ENCODE measurements at places on chromosomes 6 and 20.

DNA sequence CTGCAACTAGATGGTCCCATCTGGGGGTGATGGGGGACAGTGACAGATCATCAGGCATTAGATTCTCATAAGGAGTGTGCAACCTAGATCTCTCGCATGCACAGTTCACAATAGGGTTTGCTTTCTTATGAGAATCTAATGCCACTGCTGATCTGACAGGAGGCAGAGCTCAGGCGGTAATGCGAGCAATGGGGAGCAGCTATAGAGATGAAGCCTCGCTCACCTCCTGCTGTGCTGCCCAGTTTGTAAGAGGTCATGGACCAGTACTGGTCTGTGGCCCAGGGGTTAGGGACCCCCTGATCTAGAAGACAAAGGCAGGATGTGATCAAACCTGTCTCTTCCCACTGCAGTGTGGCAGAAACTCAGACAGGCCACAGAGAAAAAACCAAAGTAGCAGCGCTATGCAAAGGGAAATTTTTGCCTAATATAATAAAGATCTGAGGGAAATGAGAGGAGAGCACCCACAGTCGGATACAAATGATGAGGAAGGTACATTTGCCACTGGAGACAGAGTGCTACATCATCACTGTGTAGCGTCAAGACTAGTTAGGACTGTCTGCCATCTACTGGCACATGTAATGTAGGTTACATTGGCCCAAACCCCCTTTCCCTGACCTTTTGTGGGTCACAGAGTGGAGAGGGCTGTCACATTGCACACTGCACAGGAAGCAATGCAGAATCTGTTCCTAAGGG lies 4.1 kb upstream of the LY86 start:
- no peak for DNase-seq

GRCh38 chr6:2998998-2999617 lies 586 bp upstream of the NQO2 start:
- DNase-seq = no peak

GRCh38 chr6:7051780-7052442 lies 55.9 kb upstream of the RREB1 start:
- peak; percentile 80 for DNase-seq

DNA sequence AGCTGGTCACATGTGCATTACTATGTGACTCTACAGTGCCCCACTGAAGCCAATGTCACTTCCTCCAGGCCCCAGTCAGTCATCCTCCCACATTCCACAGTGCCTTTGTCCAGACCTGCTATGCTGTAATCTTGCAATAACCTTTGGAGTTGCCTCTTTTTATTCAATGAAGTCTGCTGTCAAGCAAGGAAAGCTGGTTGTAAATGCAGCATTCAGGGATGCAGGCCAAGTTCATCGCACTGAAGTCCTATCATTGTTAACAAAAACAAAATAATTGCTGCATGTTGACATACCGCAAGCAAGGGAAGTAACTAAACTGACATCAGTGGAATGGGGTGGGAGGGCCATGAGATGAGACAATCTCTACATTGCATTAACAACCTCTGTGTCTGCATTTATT lies 131.2 kb upstream of the CDYL start:
- DNase-seq = no peak

DNA sequence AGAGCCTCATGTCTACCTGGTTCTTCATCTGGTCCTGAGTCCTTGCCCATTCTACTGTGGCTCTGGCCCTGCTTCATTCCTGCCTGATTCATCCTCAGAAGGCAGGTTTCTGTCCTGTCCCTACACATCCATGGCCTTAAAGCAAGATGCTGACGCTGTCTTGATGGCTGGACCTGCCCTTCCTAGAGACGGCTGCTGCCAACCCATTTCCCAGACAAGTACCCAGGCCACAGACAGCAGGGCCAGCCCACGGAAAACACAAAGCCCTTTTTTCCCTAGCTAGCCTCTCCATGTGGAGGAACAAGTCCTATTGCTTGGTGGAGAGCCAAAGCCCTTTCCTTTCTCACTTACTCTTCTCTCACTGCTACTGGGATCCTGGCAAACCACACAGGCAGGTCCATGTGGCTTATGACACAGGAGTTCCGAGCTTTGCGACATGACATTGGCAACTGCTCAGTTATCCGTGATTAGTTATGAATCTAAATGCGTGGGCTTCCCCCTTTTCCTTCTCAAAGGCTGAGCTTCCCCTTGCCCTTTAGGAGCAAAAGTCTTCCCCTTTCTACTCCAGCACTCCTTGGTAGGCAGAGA lies 72.9 kb downstream of the SLC22A3 start:
- no peak for DNase-seq
